Adipose tissue (tissue), 3 donors: ENCODE measurements at places on chromosomes 1 and 21. TPM values are rescaled to one million over a fixed set of nuclear protein-coding genes. Genes with fewer than 3 reads are reported as not detected.

Gene CA6
- 0.04 TPM for polyA plus RNA-seq

Gene BEND5
- polyA plus RNA-seq: 2.8 TPM

Gene UTS2
- 0.54 TPM for polyA plus RNA-seq

Gene OR2L5
- not detected for polyA plus RNA-seq

Gene LSS
- polyA plus RNA-seq: 38.4 TPM

Gene C1orf115
- 33.2 TPM for polyA plus RNA-seq

Gene GCLM
- polyA plus RNA-seq: 14.8 TPM

Gene HSPA6
- polyA plus RNA-seq: 0.76 TPM

Gene UBIAD1
- 3.1 TPM for polyA plus RNA-seq

Gene PCP4L1
- polyA plus RNA-seq: 0.52 TPM

Gene GJC2
- 2.0 TPM for polyA plus RNA-seq

Gene HES4
- 22.9 TPM for polyA plus RNA-seq

Gene PDE4B
- polyA plus RNA-seq: 10.0 TPM

Gene CYP4A22
- 0.10 TPM for polyA plus RNA-seq

Gene VN1R5
- polyA plus RNA-seq: not detected

Gene KRTAP10-2
- polyA plus RNA-seq: not detected

Gene ZSCAN20
- 0.64 TPM for polyA plus RNA-seq

Gene TRPM2
- polyA plus RNA-seq: 0.72 TPM

Gene UBQLN4
- 18.8 TPM for polyA plus RNA-seq

Gene PTPN7
- polyA plus RNA-seq: 2.9 TPM

Gene SUSD4
- polyA plus RNA-seq: 5.6 TPM

Gene NR0B2
- not detected for polyA plus RNA-seq

Gene RGS8
- polyA plus RNA-seq: 0.11 TPM

Gene CA14
- not detected for polyA plus RNA-seq

Gene LEFTY2
- polyA plus RNA-seq: 13.2 TPM

Gene CHI3L2
- 1.0 TPM for polyA plus RNA-seq

Gene REN
- polyA plus RNA-seq: 0.12 TPM

Gene LIN28A
- not detected for polyA plus RNA-seq
